ENCODE measurements at places on chromosomes 5 and 9.

DNA sequence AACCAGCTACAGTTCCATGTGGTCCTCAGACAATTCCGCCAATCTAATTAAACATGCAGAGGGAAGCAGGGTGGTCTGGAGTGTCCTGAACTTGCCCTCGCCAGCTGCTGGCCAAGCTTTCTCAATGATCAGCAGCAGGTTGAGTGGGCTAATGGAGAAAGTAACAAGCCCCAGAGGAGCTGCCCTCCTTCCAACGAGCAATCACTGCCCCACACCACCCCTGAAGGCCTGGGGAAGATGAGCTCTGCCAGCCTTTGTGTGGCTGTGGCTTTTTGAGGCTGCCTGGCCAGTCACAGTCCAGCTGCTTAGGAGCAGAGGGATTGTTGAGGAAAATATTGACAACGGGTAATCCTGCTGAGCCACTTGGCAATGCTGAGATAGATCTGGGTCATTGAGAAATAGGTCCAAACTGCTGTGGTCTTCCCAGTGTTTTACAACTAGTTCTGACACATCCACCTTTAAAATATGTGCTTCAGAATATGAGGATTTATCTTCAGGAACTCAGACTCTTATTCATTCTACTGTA lies 107.3 kb downstream of the CD180 start:
- no peak for DNase-seq

DNA sequence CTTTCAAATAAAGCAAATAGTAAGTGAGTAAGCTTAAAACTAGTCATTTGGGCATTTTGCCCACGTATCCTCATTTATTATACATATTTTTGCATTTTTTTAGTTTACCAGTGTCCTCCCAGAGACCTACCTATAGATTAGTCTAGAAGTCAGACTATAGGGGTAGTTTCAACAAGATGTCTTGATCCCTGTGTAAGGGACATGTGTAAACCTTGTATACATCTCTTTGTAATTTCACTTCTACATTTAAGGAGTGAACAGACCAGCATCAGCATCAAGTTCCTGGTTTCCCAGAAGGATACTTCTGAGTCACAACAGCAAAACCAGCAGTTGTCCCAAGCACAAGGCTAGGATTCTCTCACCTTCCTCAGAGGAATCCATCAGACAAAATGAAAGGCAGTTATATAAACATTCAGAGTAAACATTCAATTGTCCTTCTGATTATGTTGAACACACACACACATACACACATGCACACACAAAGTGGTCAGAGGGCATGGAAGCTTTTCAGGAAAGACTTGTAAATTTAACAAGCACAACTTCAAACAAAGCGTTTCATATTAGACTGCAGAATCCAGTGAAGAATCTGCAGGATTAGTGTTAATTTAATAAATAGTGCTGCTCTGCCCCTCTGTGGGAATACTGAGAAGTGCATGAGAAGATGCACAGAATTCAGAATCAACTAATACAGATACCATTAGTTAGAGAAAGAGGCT lies 55.4 kb downstream of the HINT1 start:
- peak; percentile 63 for DNase-seq

- no peak for DNase-seq
Measured at GRCh38 chr9:16673171-16673570, 197.3 kb downstream of the BNC2 start.

- no peak for DNase-seq
Measured at GRCh38 chr9:19281801-19282200, 51.3 kb downstream of the DENND4C start.

- DNase-seq, result no peak
Measured at GRCh38 chr9:88051138-88051537, 76.8 kb upstream of the CDK20 start.

- no peak for DNase-seq
Measured at GRCh38 chr5:140039561-140039960, 3.5 kb downstream of the NRG2 start.

GRCh38 chr9:98071737-98072136 lies 15.2 kb downstream of the NANS start:
- no peak for DNase-seq

- peak; percentile 97 for DNase-seq
Measured at GRCh38 chr5:138753794-138754698, 821 bp downstream of the CTNNA1 start.

DNA sequence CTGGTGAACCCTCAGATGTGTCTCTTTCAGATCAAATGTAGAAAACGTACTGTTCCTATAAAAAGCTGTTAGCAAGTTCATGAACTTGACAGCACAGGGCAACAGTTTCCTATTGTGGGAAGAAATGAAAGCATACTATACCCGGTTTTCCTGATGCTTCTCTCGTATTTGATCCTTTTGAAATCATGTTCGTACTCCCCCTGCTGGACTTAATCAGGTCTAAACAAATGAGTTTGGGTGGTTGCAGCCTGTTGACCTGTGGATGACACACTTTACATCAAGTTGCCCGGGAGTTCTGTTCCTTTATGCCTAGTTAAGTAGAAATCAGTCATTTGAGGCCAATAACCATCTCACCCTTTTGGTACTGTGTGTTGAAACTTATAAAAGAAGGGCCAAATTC lies 1992.3 kb downstream of the MAT2B start:
- no peak for DNase-seq

DNA sequence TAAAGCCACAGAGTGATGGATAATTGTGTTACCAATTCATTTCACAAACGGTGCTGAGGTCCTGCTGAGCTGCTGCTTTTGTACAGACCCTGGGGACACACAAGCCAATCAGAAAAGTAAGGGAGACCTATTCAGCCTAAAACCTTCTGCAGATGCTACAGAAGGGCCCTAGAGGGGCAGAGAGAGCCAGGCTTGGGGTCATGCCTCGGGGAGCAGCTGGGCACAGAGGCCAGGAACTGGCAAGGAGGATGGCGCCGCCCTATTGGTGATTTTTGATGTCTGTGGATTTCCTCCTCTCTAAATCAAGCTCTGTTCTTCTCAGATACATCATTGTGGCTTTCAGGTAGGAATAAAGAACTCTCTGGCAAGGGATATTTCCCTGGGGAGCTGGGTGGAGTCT lies 181.9 kb downstream of the ZNF462 start:
- no peak for DNase-seq

DNA sequence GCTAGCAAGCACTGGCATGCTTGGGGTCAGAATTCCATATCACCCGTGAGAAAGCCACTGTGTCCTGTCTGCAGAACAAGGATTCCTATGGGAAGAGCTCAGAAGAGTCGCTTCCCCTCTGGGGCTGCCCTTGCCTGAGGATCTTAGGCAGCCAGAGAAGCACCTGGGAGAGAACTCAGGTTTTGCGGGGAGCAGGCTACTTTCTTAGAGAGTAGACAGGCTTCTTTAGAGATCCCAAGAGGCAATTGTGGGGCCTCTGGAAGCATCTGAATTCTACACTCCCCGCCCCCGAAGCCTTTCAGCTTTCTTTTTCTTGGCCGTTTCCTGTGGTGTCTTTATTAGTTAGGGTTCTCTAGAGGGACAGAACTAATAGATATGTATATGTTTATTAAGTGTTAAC lies 40.9 kb downstream of the PHF2 start:
- no peak for DNase-seq

- no peak for DNase-seq
Measured at GRCh38 chr5:118193194-118193905, 795.0 kb downstream of the DTWD2 start.

GRCh38 chr9:123757547-123757946 lies 172.4 kb downstream of the DENND1A start:
- no peak for DNase-seq

DNA sequence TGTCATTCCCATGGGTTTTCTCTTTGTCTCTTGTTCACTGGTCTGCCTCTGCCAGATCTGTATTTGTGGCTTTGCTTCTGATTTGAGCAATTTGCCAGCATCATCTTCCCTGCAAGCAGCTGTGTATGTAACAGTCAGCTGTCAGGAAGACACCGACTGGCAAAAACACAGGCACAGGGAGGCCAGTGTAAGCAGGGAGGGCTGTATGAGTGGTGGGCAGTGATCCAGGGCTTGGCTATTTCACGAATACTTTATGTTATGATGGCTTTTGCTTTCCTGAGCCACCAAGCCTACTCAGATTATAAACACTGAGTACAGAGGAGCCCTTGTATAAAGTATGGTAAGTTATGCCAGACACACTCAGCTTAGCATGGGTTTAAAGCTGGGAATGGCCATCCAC lies 11.6 kb downstream of the BNIP1 start:
- DNase-seq, result no peak

GRCh38 chr5:141941307-141941706 lies 16.7 kb downstream of the PCDH12 start:
- DNase-seq, result no peak

- DNase-seq, result no peak
Measured at GRCh38 chr5:106956886-106957285, 713.9 kb downstream of the EFNA5 start.

DNA sequence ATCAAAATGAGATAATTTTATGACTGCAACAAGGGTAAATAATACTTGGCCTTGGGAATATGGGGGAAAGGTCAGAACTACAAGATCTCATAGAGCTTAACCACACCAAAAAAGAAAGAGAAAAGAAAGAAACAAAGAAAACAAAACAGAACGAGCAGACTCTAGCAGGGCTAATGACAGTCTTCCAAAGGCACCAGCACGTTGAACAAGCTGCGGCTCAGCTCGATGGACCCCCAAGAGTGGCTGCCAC lies 689 bp downstream of the AK3 start:
- no peak for DNase-seq

DNA sequence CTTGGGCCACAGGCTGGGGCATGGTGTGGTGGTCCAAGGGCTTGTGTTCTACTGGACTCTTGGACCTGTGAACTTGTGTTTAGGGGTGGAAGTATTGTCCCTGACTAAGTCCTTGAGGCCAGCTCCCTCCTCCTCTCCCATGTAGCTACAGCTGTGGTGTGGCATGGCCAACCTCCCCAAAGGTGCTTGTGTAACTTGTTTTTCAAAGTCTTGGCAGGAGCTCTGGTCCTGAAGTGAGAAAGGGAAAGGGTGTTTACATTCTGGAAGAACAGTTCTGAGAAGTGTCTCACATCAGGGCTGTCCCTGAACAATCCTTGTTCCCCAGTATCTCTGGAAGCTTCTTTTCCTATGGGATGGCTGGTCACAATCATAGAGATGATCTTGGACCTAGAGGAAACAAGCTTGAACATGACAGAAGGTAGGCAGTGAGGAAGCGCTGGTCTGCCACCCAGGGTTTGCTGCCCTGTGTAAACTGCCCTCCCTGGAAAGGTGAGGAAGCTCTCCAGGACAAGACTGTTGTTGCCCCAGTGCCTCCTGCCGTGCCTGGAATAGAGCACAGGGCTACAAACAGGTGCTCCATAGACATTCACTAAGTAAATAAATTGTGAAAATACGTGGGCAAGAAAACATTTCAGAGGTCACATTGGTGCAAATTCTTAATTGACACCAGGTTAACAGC lies 64.6 kb upstream of the KLF9 start:
- no peak for DNase-seq

DNA sequence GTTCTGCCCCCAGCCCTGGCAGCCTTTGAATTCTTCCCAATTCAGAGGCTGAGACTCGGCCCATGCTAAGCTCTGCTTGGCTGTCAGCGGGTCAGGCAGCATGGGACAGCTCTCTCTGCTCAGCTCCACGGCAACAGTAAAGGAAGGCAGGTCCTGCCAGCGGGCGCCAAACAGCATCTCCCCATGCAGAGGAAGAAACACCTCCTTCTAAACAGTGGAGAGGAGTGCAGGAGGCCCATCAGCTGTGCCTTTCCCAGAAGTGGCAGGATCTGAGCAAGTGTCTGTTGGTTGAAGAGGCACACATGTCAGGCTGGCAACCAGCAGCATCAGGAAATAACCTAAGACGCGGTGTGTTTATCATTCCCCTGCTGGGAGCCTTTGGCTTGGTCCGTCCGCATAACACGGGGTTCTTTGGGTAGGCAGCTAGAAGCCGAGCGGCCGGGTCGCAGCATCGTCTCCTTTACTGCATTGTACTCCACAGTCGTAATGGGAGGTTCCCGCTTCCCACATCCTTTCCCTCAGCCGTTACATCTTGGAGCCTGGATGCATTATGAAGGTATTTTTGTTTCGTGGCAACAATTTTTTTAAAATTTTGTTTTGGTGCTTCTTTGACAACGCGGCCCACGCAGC lies 42.7 kb upstream of the NCS1 start:
- no peak for DNase-seq

GRCh38 chr5:56475689-56476486 lies 242.8 kb upstream of the ANKRD55 start:
- DNase-seq, result no peak

GRCh38 chr9:124180557-124180956 lies 77.2 kb upstream of the NEK6 start:
- no peak for DNase-seq

- DNase-seq, result peak; percentile 6
Measured at GRCh38 chr5:108942701-108943100, 195.0 kb downstream of the FER start.

GRCh38 chr5:9419794-9420193 lies 126.1 kb downstream of the SEMA5A start:
- DNase-seq, result no peak

DNA sequence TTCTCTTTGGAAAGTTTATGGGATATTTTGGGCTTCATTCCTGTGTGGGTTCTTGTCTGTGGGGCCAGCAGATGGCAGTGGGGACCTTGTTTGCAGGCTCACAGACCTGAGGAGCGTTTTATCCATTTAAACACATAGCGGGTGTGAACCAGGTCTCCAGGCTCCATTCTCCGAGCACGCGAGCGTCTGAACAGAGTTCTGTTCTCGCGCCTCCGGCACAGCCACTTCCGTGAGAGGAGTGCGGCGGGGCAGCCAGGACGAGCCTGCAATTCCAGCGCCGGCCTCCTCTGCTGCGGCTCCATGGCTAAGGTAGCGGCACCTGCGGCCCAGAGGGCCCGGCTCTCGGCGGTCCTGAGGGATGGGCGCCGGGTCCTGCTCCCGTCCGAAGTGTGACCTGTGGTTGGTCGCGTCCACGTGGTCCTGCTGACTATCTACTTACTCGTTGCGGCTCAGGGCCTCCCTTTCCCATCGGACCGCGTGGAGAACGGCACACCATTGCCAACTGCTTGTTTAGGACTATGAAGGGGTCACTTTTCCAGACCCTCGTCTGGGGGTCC lies 7.3 kb downstream of the NRARP start:
- peak; percentile 64 for DNase-seq

DNA sequence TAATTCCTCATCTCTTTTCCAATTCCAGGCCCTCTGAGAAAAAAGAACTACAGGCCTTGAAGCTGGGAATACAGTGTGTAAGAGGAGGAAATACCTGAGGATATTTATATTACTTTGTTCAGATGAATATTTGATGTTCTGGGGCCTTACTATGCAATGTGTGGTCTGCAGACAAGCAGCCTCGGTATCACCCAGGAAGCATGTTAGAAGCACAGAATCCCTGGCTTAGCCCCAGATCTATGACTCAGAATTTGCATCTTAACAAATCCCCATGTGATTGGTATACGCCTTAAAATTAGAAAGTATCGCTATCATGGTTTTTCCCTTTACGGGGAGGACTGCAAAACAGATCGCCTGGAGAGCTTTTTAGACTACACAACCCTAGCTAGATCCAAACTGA lies 121.0 kb downstream of the JAKMIP2 start:
- no peak for DNase-seq

DNA sequence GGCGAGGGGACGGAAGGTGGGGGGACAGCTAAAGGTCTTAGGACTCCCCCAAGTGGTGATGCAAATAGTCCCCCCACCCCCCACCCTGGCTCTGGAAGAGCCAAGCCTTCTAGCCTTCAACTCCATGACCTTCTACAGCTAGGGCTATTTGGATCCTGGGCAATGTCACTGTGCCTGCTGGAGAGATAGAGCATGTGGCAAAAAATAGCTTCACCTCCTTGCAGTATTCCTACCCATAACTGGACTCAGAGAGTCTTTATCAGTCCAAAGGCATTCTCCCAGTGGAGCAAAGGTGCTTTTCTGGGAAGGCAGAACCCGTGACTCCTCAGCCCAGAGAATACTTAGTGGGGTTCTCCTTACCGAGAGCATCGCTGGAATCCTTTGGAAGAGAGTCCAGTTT lies 48.9 kb upstream of the PPARGC1B start:
- DNase-seq, result no peak

All from kidney (tissue), 22 donors.